Spinal cord (tissue), 10 donors: ENCODE measurements at places on chromosomes 16 and 17.

- peak; percentile 68 for DNase-seq
Observed at GRCh38 chr17:81552244-81553017, at the start of gene FAAP100. Gene FAAP100, minus strand, starts transcription at chr17:81552353. Its CDS starts 23 bp downstream, at chr17:81552330.

DNA sequence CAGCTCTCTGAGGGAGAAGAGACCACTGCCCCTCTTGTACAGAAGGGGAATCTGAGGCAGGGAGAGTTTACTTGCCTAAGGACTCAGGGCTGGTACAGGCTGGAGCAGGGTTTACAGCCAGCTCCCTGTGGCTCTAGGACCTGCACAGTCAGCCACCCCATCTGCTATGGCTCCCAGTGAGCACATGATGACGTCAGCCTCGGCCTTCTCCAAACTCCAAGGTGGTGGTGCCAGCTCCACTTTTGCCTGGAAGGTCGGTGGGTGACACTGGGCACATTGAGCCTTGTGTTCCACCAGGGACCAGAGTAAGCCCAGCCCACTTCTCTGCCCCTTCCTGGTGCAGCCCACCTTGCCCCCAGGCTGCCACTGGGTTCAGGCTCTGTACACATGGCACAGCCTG lies 202.2 kb downstream of the ENGASE start:
- no peak for DNase-seq

GRCh38 chr17:58268774-58269556 lies 11.8 kb downstream of the MPO start:
- DNase-seq = no peak

GRCh38 chr17:67686241-67686640 lies 31.5 kb upstream of the NOL11 start:
- no peak for DNase-seq

DNA sequence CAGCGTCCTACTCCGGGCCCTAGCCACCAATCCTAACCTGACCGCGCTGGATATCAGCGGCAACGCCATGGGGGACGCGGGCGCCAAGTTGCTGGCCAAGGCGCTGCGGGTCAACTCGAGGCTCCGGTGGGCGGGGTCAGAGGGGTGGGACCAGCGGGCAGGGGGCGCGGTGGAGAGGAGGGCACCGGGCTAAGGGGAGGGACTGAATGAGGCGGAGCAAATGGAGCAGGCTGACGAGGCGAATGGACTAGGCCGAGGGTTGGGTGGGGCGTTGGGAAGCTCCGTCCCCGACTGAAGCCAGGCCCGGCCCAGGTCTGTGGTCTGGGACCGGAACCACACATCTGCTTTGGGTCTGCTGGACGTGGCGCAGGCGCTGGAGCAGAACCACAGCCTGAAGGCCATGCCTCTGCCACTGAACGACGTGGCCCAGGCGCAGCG lies 4.6 kb downstream of the CARMIL2 start:
- peak; percentile 37 for DNase-seq

GRCh38 chr16:56282451-56282850 lies 91.2 kb downstream of the GNAO1 start:
- no peak for DNase-seq

- no peak for DNase-seq
Observed at GRCh38 chr16:57384248-57385070, 12.2 kb downstream of the CX3CL1 start.

GRCh38 chr16:23836404-23837311 lies 875 bp downstream of the PRKCB start:
- DNase-seq = peak; percentile 74

GRCh38 chr17:82767041-82767754 lies 15.3 kb downstream of the TBCD start:
- no peak for DNase-seq
